Activated CD4-positive, CD25-positive, alpha-beta regulatory T cell treated with anti-CD3 and anti-CD28 coated beads, Interleukin-2, amount 50 U/mL, for 16 hours (primary cell): ENCODE measurements at places on chromosomes 3 and 15.

DNA sequence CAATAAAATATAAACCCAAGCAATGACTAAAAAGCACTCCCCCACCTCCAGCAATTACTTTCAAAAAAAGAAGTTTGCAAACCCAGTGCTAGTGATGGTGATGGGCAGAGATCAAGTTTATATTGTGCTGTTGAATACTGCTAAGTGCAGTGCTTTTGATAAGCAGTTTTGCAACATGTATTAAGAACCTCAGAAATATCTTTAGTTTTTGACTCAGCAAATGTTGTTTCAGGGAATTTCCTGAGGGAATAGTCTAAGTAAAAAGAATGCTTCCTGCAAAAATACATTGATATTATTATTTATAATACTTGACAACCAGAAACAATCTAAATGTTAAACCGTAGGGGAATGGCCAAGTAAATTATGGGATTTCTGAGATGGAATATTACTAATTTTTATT, 69.3 kb downstream of the ADAMTSL3 start:
- DNase-seq, result no peak

DNA sequence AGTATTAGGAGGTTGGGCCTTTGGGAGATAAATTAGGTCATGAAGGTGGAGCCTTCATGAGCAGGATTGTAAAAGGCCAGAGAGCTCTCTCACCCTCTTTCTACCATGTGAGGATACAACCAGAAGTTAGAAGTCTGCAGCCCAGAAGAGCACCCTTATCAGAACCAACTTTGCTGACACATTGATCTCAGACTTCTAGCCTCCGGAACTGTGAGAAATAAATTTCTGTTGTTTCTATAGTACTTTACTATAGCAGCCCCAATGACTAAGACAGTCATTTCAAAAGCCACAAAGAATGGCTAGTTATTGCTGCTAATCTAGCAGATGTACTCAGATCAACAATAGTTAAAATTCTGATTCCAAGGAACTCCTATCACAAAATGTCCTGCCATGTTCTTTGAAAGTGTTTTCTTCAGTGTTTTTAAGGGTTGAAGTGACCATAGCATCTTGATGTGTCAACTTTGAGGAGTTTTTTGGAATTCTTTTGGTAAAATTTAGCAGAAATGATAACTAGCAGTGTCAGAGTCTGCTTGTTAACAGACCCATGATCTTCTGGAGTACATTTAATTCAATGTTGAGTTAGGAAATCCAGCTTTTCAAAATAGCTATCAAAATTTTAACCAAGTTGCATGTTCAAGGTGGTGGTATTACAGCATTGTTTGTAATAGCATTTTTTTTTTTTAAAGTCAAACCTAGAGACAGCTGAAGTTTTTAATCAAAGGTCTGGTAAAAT, 10.3 kb downstream of the DZIP3 start:
- no peak for DNase-seq

DNA sequence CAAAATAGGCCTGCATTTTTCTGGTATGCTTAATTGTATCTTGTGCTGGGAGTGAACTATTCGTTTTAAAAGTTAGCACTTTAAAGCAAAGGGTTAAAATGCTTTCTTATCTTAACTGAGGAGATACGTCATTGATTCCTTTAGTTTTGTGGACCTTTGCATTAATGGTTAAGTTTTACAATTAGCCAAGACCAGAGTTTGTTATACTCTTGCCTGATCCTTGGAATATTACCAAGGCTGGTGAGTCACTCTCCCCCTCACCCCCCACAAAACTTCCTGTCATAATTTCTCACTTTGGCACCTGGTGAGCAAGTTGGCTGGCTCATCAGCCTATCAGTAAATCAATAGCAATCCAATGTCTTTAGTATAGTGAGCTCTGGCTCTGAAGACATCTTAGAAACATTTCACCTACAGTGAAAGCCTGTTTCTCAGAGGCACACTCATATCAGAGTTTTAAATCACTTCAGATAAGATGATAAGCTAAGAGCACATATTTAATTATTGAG, 26.7 kb downstream of the SLC2A2 start:
- no peak for DNase-seq

DNA sequence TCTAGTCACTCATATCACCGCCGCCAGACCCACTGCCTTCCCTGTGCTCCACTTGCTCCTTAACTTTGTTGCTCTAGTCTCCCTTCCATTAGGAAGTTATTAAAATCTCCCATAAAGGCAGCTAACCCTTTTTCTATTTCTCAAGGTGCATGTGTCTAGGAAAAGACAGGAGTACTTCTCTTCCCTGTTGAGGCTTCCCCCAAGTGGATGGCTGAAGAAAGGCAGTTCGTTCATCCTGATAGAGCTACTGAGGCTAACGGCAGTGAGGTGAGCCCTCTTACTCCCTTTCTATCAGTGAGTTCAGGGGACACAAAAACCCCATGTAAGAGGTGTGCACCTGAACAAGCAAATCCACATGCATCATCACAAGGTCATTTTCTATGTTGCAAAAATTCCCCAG, 397.8 kb downstream of the IGSF11 start:
- DNase-seq, result no peak

GRCh38 chr3:45931496-45931895, 11.8 kb upstream of the CXCR6 start:
- DNase-seq, result no peak

DNA sequence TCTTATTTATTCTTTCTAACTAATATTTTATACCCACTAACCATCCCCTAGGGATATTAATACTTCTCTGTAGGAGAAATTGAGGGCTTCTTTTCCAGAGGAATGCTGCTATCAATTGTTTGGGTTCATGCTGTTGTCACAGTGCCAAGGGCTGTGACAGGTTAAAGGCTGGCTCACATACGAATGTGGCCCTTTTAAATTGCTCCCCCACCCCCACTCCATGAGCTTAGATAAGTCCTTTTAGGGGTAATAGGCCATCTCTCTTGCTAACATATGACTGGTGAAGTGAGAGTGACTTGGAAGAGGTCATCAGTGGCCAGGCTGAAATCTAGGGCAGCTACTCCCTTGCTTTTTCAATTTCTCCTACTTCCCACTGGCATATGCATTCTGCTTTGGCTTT, 121.9 kb upstream of the DPH6 start:
- no peak for DNase-seq

- DNase-seq, result no peak
Observed at GRCh38 chr3:72041511-72041910, 256.6 kb upstream of the PROK2 start.

- DNase-seq, result no peak
Observed at GRCh38 chr3:13654330-13655060, 105.6 kb downstream of the FBLN2 start.

- no peak for DNase-seq
Observed at GRCh38 chr3:58350627-58351013, 17.9 kb downstream of the PXK start.

DNA sequence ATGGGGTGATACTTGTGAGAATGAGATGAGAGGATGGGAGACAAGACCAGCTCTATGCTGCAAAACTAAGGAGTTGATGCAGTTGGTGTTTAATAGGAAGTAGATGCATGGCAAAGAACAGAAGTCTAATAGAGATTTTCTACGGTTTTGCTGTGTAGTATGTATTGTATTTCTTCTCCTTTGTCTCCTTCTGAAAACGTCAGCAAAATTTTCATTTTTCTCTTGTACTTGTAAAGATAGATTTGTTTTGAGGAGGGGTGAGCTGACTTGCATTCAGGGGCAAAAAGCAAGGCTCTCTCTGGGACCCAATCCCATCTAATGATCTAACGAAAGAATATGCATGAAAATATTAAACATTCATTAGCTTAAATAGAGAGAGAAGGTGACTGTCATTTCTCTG, 94.6 kb upstream of the NANOGP8 start:
- no peak for DNase-seq

DNA sequence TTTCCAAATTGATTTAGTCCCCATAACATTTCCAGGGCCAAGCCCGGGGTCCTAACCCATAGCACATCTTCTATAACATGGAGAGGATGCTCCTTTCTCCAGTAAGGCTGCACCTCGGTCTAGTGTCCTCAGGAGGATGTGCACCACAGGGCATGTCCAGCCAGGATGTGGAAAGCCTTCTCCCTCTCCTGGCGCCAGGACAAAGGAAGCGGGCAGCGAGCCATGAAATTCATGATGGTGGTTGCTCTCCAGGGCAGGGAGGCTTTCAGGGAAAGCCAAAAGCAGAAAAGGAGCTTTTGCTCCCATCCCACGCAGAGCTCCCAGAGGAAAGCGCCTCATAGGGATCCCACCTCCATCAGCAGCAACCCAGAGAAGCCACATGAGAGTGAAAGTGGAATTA, 220.0 kb downstream of the ADAMTSL3 start:
- no peak for DNase-seq

GRCh38 chr3:193832833-193833413, 239.9 kb downstream of the OPA1 start:
- no peak for DNase-seq

DNA sequence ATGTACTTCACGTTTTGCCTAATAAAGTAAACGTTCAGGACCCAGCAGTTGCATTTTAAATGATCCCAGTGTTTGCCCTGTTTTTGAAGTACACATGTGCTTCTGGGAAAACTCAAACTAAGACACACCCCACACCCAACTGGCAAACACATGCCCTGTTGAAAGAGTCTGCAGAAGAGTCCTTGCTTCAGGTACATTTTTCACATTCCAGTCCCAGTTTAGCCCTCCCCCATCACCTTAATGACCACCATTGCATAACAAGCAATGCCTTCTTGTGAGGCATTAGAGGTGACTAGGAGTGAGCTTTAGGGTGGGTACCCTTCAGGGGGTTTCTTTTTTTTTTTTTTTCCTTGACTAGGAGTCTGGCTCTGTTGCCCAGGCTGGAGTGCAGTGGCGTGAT, 322.3 kb downstream of the CNTN4 start:
- no peak for DNase-seq

DNA sequence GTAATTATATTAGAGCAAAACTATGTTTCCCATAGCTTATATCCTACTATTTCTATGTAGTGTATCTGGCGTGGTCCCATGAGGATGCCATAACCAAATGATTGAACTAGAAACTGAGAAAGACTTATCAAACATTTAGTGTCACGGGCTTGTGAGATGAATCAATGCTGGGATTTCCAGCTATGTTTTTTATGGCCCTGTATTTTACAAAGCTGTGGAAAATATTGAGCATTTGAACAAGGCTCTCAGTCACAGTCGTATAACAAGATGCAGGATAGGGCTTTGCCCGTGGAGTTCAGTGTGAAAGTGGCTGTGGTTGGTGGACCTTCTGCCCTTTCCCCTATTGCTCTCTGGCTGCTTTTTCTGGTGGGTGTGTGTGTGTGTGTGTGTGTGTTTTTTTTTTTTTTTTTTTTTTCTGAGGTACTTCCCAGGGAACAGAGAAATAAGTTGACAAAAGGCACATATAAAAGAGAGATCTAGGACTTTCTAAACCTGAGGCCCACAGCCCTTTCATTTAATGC, 60.7 kb downstream of the CACNA1D start:
- no peak for DNase-seq

DNA sequence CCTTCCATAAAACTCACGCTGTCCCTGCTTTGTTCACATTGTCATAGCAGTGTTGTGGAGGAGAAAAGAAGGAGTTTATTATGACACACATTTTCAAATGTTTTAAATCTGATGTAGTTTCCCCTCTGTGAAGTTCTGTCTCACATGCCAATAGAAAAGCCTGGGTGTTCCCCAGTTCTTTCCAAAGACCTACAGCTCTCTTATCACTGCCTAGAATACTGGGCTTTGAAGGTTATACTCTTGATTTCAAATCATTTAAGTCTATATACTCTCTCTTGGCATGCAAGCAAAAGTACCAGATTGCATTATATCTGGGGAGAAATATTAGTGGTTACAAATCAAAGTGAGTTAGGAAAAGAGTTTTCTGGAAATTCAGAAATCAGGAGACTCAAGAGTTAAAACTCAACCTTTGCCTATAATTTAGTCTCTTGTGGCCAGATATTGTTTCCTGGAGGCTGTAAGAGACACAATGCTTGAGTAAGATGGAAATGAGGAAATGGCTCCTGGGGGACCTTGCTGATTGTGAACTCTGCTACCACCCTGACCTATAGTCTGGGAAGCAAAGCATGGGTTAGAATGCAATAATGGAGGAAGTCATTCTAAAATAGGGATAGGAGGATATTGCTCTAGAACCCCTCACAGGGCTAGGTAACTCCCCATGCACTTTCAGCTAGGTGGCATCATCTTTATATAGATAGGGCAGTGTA, 182.8 kb downstream of the KCNAB1 start:
- no peak for DNase-seq

- no peak for DNase-seq
Observed at GRCh38 chr3:54773271-54773670, 154.6 kb downstream of the LRTM1 start.

DNA sequence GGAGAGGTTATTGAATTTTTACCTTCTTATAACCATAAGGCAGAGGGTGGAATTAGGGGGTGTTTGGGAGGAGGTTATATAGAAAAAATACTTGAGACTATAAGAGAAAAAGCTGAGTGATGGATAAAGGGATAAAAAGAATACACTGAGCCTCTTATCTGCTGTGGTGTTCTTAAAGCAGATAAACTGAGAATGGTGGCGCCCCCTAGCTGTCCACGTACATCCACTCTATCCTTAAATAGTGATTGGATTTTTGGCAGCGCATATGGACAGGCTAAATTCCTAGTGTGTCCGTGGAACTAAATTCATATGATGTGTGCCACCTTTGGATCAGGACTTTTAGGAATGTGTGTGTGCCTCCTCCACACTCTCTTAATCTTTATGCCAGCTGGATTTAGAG, 121.1 kb downstream of the OXSM start:
- no peak for DNase-seq

- no peak for DNase-seq
Observed at GRCh38 chr15:67907184-67907723, 67.4 kb upstream of the RNU6-1 start.

GRCh38 chr3:169602482-169602881, 61.0 kb downstream of the MECOM start:
- no peak for DNase-seq

DNA sequence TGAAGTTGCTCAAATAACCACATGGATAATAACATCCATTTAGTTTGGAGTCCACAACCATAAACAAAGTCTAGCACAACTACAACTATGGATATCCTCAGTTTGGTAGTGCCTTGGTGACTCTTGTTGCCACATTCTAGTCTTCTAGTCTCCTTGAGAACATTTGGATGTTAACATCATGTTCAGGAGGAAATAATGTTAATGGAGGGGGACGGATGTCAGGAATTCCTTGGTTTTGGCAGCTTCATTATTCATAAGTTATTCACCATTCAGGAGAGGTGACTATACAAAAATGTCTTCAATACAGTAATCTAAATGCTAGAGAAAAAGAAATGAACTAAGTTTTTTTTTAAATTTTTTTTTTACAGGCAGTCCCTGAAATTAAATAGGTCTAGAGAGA, 26.4 kb upstream of the GABPB1 start:
- DNase-seq, result no peak

DNA sequence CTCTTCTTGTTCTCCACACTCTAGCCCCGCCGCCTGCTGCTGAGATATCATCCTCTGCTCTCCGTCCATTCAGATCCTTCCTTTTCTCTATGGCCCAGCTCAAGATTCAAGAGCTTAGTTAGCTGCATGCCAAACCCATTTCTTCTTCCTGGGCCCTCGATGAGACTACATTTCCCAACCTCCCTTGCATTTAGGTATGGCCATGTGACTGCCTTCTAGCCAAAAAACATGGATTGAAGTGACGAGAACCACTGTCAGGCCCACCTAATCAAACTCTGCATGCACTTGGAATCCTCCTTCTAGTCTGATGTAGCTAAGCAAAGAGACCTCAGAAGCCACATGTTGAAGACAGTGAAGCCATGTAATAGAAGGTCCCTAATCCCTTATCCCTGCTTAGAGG, 308.2 kb downstream of the VPS13C start:
- DNase-seq, result no peak

- DNase-seq, result no peak
Observed at GRCh38 chr3:156492801-156493261, 62.1 kb downstream of the SSR3 start.
